Myometrial cell (primary cell): ENCODE measurements at places on chromosomes 6 and 20. TPM values are rescaled to one million over a fixed set of nuclear protein-coding genes. Genes with fewer than 3 reads are reported as not detected.

SYTL3 gene
- 3.2 and 3.5 TPM in 2 replicates for total RNA-seq

RNF39 gene
- total RNA-seq: not detected in 2 replicates

CASS4 gene
- total RNA-seq: 24.1 and 25.4 TPM in 2 replicates

LGSN gene
- total RNA-seq: not detected in 2 replicates

SEMG1 gene
- not detected in 2 replicates for total RNA-seq

TRDN gene
- total RNA-seq: not detected in 2 replicates

FAM110A gene
- 11.2 and 11.3 TPM in 2 replicates for total RNA-seq

HLA-DQA2 gene
- not detected in 2 replicates for total RNA-seq

HACE1 gene
- 7.1 and 11.8 TPM in 2 replicates for total RNA-seq

CALHM4 gene
- total RNA-seq: not detected in 2 replicates

FRK gene
- 0.18 and 0.29 TPM in 2 replicates for total RNA-seq

THBD gene
- total RNA-seq: under 0.01 and 0.18 TPM in 2 replicates

GGTLC1 gene
- not detected in 2 replicates for total RNA-seq

KCNK17 gene
- not detected in 2 replicates for total RNA-seq

RTEL1 gene
- total RNA-seq: 13.5 and 14.0 TPM in 2 replicates

RNF217 gene
- total RNA-seq: 2.6 and 9.0 TPM in 2 replicates

SLC22A23 gene
- not detected in 2 replicates for total RNA-seq

SNAP91 gene
- not detected in 2 replicates for total RNA-seq

SYCP2L gene
- not detected in 2 replicates for total RNA-seq

LAMA2 gene
- total RNA-seq: 42.4 and 54.8 TPM in 2 replicates

TTPAL gene
- total RNA-seq: 16.7 and 18.6 TPM in 2 replicates
